ENCODE measurements at places on chromosomes 4 and X. TPM values are rescaled to one million over a fixed set of nuclear protein-coding genes. Genes with fewer than 3 reads are reported as not detected.

GRCh38 chr4:38752372-38752940, 30.3 kb downstream of the TLR10 start:
- DNase-seq, result no peak

GRCh38 chr4:92551616-92552015, 247.8 kb downstream of the GRID2 start:
- DNase-seq, result no peak

Gene ANKRD17
- total RNA-seq, result 69.2 TPM

- DNase-seq, result no peak
Observed at GRCh38 chr4:84753321-84753972, 170.5 kb downstream of the CDS1 start.

- no peak for DNase-seq
Observed at GRCh38 chr4:144685911-144686310, 40.0 kb downstream of the HHIP start.

Gene IL1RAPL2
- total RNA-seq, result not detected

Gene AGTR2
- total RNA-seq, result not detected

Gene DNAAF6
- not detected for total RNA-seq
